Kidney glomerular epithelial cell (primary cell): ENCODE measurements at places on chromosomes 3 and 15.

- no peak for DNase-seq
These were observed 193.4 kb upstream of the SEMA6D start for GRCh38 chr15:47523681-47524475.

DNA sequence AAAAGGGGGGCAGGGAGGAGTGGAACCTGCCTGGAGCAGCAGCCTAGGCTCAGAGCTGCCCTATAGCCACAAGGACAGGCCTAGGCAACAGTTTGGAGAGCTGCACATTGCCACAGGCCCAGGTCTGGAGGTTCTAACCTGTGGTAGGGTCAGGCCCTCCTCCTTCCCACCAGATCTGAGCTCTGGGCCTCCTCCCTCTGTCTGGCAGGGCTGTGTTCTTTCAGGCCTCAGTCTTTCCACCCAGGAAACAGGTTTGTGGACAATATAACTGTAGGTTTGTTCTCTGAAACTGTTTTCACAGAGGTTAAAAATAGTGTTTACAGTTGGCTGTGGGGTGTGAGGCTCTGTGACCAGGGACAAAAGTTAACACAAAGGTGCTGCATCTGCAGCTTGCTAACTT lies 9.0 kb upstream of the CAMKV start:
- no peak for DNase-seq

GRCh38 chr3:160451602-160452001 lies 2.0 kb upstream of the TRIM59 start:
- no peak for DNase-seq

GRCh38 chr3:150737874-150738679 lies 24.9 kb downstream of the SIAH2 start:
- DNase-seq, result peak; percentile 55

DNA sequence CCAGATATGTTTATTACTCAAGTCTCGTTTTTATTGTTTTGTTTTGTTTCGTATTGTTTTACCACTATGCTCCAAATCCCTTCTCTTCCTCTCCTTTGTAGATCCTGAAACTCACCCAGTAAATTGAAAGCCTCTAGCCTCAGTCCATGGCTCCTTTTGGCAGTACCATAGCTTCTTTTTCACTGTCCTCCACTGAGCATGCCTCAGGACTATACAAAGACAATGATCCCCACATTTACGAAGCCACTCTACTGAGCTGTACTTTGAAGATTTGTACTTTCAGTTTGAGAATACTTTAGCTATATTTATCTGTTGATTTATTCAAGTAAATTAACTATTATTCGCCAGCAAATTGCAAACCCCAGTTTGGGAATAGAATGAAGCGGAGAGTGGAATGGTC lies 159.1 kb upstream of the SLITRK3 start:
- DNase-seq, result no peak

DNA sequence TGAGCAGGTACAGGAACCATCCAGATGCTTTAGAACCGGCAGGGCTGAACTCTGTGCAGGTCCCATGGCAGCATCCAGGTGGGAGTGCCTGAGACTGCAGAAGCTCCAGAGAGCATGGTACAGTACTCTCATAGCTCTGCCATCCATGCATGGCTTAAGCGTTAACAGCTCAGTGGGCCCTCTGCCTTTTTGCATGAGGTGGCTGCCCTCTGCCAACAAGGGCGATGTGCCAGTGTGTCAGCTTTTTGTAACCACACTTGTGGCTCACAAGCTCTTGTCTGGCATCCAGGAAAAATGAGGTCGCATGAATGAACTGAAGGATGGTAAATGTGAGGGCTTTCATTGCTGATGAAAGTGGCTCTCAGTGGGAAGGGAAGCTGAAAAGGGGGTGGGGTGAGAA lies 950.1 kb downstream of the DIPK2A start:
- no peak for DNase-seq

DNA sequence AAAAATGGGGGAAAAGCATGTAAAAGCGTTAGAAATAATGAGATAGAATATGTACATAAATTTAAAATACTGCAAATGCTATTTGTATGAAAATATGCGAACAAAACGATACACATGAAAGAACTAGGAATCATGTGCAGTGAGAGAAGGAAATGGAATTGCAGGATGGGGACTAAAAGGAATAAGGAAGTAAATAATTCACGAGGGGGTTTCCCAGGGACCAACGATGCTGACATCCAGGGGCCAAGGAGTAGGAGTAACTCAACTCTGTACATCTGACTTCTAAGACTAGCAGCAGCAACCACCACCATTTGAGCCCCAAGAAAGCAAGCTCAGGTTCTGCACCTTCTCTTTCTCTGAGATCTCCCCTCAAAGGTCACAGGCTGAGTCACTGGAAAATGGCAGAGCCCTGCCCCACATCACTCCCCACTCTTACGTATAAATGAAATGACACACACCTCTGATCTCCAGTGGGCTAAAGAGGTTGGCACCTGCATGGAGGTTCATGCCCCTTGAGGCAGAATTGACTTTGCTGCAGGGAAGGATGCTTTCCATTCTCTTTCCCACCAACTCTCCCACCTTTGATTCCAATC lies 100.0 kb upstream of the DLG1 start:
- DNase-seq, result no peak

- no peak for DNase-seq
These were observed 31.4 kb downstream of the CMTM6 start for GRCh38 chr3:32471246-32471645.

DNA sequence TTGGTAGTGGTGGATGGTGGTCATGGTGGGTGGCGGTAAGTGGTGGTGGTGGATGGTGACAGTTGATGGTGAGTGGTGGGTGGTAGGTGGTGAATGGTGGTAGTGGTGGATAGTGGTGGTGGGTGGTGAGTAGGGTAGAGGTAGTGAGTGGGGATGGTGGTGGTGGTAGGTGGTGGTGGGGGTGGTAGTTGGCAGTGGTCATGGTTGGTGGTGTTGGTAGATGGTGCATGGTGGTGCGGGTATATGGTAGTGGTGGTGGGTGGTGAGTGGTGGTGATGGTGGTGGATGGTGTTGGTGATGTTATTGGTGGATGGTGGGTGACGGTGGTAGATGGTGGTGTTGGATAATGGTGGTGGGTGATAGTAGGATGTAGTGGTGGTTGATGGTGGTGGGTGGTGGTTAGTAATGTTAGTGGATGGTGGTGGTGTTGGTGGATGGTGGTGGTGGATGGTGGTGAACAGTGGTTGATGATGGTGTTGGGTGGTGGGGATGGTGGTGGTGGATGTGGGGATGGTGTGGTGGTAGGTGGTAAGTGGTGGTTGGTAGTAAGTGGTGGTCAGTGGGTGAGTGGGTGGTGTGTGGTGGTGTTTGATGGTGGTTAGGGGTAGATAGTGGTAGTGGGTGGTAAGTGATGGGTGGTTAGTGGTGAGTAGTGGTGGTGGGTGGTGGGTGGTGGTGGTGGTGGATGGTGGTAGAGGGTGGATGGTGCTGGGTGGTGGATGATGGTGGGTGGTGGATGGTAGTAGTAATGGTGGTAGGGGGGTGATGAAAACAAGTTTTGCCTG lies 16.7 kb upstream of the RIOX2 start:
- no peak for DNase-seq

GRCh38 chr3:139109271-139109670 lies 64.6 kb upstream of the PRR23C start:
- DNase-seq, result no peak

DNA sequence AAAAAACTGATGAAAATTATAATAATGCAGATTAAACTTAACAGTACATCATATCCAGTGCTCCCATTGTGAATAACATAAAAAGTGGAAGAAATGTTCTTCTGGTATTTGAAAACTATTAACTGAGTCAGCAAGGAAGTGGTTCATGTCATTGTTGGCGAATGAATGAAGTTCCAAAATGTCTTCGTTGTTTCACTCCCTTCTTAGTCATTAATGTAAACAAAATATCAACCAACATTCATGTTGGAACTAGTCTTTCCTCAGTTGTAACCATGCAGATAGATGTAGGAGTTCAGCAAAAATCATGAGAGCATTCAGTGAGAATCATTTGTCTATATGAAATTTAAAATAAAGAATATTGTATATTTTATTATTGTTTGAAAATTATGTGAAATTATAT lies 44.1 kb upstream of the ICE2 start:
- no peak for DNase-seq

DNA sequence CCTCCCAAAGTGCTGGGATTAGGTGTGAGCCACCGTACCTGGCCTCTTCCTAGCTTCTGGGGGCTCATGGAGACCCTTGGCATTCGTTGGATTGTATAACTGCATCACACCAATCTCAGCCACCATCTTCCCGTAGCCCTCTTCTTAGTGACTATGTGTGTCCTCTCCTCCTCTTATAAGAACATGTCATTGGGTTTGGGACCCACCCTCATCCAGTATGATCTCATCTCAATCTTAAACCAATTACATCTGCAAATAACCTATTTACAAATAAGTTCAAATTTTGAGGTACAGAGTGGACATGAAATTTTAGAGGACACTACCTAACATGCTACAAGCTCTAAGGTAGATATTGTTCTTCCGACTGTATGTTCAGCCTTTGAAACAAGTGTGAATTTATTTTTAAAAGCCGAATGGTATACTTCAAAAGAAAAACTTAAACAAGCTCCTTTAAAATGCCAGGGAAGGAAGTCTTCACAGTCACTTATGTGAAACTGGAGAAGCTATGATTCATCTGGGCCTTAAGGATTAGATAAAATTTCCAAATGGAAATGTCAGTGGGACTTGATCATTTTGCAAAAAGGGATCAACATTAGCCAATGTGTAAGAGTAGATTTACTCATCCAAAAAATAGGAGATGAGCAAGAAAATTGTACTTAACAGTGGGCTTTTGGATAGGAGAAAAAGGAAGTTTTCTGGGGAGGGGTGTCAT lies 225.7 kb downstream of the MEX3B start:
- no peak for DNase-seq

GRCh38 chr3:463252-464192 lies 267.0 kb downstream of the CHL1 start:
- no peak for DNase-seq

- peak; percentile 10 for DNase-seq
These were observed 539 bp upstream of the TLNRD1 start for GRCh38 chr15:81000144-81000623.

DNA sequence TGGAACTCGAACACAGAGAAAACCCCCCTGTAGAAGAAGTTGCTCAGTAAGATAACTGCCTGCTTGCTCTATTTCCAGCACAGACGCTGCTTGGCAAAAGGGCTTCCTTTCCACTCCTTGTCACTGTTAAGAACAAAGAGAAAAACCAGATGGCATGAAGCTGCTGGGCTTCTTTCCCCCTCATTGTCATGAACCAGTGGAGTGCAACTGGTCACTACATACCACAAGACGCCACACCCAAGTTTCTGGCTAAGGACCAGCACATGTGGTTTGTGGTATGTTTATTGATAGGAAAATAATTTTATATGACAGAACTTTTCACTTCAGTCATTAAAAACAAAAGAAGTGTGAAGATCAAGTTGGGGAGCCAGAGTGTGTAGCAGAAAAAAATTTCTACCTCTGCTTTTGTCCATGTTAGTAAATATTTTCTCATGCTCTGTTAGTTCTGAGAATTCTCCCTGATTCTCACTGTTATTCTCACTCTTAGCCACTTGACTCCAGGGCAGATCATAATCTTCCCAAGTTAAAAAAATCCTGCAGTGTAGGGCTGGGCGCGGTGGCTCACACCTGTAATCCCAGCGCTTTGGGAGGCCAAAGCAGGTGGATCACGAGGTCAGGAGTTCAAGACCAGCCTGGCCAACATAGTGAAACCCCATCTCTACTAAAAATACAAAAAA lies 37.9 kb downstream of the CLK3 start:
- peak; percentile 84 for DNase-seq

GRCh38 chr3:165903885-165904630 lies 66.8 kb upstream of the BCHE start:
- no peak for DNase-seq

- peak; percentile 40 for DNase-seq
These were observed 20.5 kb downstream of the TM4SF4 start for GRCh38 chr3:149494759-149495580.

DNA sequence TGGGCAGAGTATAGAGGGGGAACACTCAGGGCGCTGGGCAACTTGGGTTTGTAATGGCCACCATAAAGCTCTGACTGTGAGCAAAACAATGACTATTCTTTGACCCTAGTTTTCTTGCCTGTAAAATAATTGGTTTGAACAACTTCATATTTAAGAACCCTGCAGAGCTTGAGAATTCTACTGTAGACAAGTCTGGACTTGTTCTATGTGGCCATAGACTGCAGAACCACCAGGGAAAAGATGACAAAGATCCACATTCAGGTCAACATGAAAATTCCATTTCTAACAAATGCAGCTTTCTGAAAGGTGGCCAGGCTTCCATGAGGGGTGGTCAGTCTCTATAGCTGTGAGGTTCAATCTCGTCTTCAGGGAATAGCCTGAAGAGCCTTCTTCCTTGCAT lies 239.4 kb upstream of the LRRN1 start:
- DNase-seq, result no peak

DNA sequence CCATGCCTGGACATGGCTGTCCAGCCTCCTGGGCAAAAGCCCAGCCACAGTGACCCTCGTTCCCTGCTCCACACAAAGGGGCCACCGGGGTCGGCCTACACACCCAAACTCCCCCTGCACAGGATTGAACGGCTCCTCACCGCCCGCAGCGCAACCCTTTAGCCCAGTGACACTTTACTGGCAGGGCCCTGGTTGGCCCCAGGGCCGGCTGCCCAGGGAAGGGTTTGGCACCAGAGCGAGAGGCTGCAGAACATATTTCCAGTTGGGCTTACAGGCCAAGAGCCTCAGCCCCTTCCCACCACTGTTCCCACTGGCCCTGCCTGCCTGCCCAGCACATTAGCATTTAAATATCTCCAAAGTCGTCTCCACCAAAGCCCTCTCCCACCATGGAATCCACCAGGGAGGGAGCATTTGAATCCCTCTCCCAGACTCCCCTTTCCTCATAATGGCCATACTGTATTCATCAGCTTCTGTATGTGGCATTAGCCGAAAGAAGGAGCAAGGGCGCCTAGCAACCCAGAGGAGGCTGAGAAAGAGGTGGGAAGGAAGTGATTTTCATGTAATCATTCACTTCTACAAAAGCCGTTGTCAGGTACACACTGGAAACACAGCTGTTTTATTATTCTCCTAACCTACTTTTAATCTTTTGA lies 85.4 kb downstream of the SLC6A11 start:
- no peak for DNase-seq

DNA sequence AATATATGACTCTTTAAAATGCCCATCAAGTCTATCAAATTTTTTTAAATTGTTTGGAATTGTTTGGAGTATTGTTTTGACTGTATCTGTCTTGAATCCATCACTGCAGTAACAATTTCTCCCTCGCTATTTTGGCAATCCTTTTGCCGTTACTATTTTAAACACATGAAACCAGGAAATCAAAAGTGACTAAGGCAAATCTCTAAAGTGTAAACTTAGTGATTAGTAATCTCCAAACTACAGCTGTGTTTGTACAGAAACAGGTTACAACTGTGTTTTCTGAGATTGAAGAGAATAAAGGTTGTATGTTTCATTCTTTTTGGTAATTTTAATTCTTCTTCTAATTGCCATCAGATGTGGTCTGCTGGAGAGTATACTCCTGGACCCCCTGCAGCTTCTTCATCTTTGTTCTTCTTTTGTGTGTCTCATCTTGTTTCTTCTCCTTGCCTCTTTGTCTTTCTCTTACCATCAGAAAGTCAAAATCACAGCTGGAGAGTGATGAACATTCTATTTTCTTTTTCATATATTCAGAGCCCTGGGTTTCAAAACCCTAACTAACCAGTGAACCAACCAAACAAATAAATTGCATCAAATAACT lies 465.4 kb downstream of the RBMS3 start:
- DNase-seq, result no peak

GRCh38 chr3:18891641-18892040 lies 256.7 kb upstream of the KCNH8 start:
- DNase-seq, result no peak

- no peak for DNase-seq
These were observed 15.0 kb upstream of the PLD1 start for GRCh38 chr3:171825222-171825828.
